ENCODE measurements at places on chromosomes 16 and 17.

DNA sequence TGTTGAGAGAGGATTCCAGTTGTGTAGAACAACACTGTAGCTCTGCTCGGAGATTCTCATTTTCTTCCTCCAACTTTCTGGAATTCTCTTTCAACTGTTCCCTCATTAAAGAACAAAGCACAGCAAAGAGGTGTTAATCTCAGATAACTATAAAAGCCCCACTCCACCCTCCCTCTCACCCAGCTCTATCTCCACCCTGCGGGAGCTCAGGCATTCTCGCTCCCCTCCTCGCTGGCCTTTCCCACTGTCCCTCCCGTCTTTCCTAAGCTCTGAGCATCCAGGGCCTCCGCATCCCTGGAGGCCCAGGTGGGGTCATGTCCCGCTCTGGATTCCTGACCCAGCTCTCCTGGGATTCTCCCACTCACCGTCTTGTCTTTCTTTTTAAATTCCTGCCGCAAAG, 35.1 kb downstream of the DHX38 start:
- no peak for DNase-seq

GRCh38 chr16:54936979-54937670, 6.5 kb downstream of the IRX5 start:
- DNase-seq: no peak

DNA sequence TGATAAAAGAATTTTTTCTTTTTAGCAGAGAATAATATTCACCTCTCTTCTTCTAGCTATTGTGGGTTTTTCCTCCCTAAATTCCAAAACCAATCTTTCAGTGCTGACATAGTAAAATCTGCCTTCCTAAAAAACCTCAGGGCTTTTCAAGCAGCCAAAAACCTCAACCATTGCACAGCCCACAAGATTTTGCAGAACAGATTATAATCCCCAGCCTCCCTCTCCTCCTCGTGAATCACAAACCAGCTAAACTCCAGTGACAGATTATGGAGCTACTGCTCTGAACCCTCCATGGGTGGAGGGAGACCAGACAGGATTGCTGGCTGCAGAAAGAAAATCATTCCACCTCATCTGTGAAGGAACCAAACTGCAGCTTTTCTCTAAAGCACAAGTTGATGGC, 341.6 kb downstream of the SOX9 start:
- no peak for DNase-seq

- no peak for DNase-seq
These were observed 6.7 kb upstream of the WWOX start for GRCh38 chr16:78092758-78093157.

- DNase-seq: no peak
These were observed 1.2 kb downstream of the CNTNAP1 start for GRCh38 chr17:42683407-42684034.

DNA sequence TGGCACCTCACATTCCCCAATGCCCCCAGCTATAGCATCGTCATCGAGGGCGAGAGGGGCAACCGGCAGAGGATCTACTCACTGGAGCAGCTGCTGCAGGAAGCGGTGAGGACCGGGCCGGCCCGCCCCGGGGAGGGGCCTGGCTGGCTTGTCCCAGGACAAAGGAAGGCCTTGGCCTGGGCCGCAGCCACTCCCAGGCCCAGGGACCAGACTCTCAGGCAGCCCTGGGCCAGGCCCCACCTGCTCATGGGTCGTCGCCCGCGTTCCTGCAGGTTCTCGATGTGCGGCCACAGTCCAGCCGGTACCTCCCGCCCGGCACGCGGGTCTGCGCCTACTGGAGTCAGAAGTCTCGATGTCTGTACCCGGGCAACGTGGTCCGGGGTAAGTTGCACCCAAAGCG, 53.4 kb downstream of the ACTG1 start:
- DNase-seq: no peak

- no peak for DNase-seq
These were observed 15.2 kb upstream of the CLEC18C start for GRCh38 chr16:70158261-70158939.

DNA sequence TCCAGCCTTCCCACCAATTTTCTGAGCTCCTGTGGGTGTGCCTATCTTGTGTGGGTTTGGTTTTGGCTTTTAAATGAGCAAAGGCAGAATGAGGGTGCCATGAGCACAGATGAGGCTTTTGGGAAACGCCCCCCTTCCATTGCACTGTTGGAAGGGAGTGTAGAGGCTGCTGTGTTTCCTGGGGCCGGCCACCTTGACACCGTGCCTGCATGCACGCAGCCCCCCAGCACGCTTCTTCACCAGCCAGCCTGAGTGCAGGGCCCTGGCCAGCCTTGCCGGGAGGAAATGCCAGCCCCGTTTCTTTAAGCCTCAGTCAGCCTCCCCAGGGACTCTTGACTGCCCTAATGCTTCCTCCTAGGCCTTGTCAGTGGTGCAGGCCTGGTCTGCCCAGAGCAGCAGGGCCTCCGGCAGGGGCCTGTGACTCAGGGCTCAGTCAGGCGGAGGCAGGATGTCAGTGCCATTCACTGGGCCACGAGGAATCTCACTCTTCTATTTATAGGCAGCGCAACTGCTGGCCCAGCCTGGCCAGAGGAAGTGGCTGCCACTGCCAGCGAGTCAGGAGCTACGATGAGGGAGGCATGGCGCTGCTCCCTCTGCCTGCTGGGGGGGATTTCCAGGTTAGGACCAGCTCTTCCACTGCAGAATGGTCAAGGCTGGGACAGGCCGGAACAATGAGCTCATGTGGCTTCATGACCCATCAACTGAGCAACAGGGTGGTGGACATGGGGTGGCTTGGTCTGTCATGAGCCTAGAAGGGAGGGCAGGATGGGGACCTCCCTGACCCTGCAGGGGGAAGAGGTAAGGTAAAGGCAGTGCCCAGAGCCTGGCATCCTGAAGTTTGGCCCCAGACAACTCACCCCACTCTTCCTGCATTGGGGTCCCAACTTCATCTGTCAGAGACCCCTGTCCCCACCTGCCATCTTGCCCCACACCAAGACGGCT, 205.2 kb downstream of the RAB11FIP4 start:
- DNase-seq: no peak

GRCh38 chr17:58186591-58186990, 5.9 kb upstream of the EPX start:
- DNase-seq: no peak

GRCh38 chr17:42233994-42234393, 39.7 kb upstream of the GHDC start:
- DNase-seq: no peak

DNA sequence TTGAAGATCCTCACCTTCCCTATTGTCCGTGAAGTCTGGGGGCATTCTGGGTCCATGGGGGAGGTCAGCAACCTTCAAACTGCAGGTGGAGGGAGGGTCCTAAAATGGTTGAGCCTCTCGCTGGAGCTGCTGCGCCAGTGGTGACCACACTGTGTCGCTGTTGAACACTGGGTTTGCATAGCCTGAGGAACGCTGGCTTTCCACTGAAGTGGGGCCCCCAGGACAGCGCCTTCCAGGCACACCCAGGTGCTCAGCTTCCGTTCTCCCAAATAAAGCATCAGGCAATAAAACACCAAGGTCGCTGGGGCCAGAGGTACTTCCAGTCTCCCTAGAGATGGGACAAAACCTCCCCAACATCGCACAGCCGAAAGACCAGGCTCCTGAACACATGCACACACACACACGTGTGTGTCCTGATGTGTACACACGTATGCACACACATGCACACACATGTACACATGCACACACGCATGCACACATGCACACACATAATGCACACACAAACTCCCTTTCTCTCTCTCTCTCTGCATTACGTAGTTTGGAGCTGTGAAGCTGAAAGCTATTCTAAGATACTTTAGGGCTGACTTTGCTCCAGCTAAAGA, 120.6 kb downstream of the IRF8 start:
- DNase-seq: no peak

DNA sequence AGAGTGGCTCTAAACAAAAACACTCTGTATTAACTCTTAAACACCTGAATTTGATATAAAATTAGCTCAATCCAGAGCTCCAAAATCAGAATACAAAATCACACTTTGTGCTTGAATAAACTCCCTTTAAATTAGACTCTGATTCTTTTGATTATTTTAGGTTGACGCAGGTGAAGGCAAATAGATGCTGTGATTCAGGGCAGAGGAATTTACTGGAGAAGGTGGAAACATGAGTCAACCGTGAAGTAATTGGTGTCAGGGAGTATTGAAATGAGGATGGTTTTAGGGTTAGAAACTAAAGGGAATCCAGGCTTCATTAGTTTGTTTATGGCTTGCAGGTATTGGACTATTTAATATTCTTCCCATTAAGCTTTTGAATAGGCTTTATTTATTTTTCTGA, 37.1 kb upstream of the TEKT1 start:
- DNase-seq: no peak

- peak; percentile 75 for DNase-seq
These were observed 3.9 kb downstream of the RSAD1 start for GRCh38 chr17:50482516-50482915.

- no peak for DNase-seq
These were observed 914.1 kb upstream of the CDH8 start for GRCh38 chr16:62950351-62950750.

DNA sequence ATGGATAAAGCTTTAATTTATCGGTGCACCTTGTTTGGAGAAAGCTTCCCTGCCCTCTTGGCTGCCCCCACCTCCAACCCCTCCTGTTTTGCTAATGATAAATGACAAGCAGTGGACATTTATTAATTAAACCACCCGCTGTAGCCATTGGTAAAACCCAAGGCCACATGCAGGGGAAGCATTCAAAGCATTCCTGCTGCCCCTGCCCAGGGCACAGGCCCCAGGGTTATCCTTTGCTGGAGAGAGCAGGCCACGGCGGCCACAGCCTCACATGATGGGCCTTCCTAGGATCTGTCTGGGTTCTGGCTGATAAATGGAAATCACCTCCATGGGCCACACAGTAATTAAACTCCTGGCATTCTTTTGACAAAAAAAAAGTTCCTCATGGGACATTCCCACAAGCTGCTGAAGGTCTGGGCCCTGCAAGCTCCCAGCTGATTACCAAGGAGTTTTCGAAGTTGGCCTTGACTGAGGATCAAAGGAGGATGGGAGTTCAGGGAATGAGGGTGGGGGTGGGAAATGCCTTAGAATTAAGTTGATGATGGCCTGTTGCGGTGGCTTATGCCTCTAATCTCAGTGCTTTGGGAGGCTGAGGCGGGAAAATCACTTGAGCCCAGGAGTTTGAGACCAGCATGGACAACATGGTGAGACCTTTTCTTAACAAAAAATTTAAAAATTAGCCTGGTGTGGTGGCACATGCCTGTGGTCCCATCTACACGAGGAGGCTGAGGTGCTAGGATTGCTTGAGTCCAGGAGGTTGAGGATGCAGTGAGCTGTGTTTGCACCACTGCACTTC, 35.5 kb downstream of the SOST start:
- DNase-seq: no peak

- no peak for DNase-seq
These were observed 16.5 kb upstream of the SPPL2C start for GRCh38 chr17:45828171-45828570.

DNA sequence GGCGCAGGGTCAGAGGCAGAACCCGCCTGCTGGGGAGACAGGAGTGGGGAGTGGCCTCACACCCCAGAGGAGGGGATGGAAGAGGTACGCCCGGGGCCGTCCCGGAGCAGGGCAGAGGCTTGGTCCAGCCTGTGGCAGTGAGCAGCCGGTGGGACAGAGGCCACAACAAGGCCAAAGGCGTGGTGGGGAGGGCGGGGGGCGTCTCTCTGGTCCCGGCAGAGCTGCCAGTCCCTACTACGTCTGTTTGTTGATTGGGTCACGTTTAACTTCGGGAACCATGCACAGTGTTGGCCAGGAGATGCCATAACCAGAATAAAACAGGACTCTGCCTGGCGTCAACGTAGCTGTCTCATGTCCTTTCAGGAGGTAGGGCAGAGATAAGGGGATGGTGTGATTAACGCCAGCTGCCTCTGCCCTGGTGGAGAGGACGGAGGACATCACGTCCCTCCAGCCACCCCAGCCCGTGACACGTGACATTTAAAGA, 192.8 kb downstream of the BANP start:
- no peak for DNase-seq

- peak; percentile 39 for DNase-seq
These were observed at the start of gene HAS3 for GRCh38 chr16:69105501-69106361. Gene HAS3 (plus strand): TSS chr16:69105653. CDS start chr16:69109396, 3,743 bp downstream.

GRCh38 chr16:17467923-17468540, 2.7 kb downstream of the XYLT1 start:
- DNase-seq: peak; percentile 22

- DNase-seq: no peak
These were observed 111.7 kb upstream of the FOXF1 start for GRCh38 chr16:86398622-86399021.

DNA sequence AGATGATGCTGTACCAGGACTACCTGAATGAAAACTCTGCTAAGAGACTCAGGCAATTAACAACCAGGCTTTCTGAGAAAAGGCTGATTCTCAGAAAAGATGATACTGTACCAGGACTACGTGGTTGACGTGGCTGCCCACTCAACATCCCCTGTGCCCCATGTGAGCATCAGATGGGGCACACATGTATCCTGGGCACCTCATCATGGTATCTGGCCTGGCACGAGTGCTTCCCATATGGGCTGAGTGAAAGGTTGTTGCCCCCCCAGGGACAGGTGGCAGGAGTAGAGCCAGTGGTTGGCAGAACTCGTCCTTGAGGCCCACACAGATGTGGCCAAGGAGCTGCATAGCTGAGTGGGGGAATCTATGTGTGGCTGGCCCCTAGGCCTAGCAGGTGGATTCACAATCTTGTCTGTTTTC, 3.5 kb upstream of the CES4A start:
- DNase-seq: peak; percentile 83

GRCh38 chr17:82000803-82001570, 21.7 kb downstream of the CENPX start:
- DNase-seq: no peak

GRCh38 chr16:89099905-89100304, 6.3 kb downstream of the ACSF3 start:
- no peak for DNase-seq
